ENCODE measurements at places on chromosomes 4 and X. TPM values are rescaled to one million over a fixed set of nuclear protein-coding genes. Genes with fewer than 3 reads are reported as not detected.

Gene MND1
- 6.9 TPM for total RNA-seq

Gene MAGEB2
- not detected for total RNA-seq

Gene LRAT
- not detected for total RNA-seq

Gene TMEM154
- 0.26 TPM for total RNA-seq

Gene TLR1
- 2.6 TPM for total RNA-seq

Gene LNX1
- 16.6 TPM for total RNA-seq

Gene LRRC66
- 0.53 TPM for total RNA-seq

Gene SULT1E1
- 12.0 TPM for total RNA-seq

Gene SLC6A14
- not detected for total RNA-seq

Gene SMIM43
- total RNA-seq = 0.26 TPM

Gene GPR50
- not detected for total RNA-seq

Gene FAAH2
- total RNA-seq = 0.25 TPM

Gene RAB39B
- 0.13 TPM for total RNA-seq

Gene AKAP14
- not detected for total RNA-seq

Gene PPARGC1A
- total RNA-seq = 1.5 TPM

Gene ASB12
- total RNA-seq = 0.06 TPM

Gene PI4K2B
- 23.9 TPM for total RNA-seq

Gene BEND2
- total RNA-seq = not detected

Gene CISD2
- 34.4 TPM for total RNA-seq

Gene ANK2
- 226 TPM for total RNA-seq

Gene SH3RF1
- total RNA-seq = 35.0 TPM

Gene SLC9A6
- total RNA-seq = 24.3 TPM

Gene ATP1B4
- total RNA-seq = not detected

Gene CSAG1
- not detected for total RNA-seq

Gene PROM1
- total RNA-seq = not detected

Gene TLR7
- not detected for total RNA-seq

Gene BMP3
- under 0.01 TPM for total RNA-seq

Gene PCSK1N
- not detected for total RNA-seq

Gene VBP1
- 62.9 TPM for total RNA-seq

Gene CXCL10
- total RNA-seq = not detected

Gene CITED1
- not detected for total RNA-seq

Gene GPAT3
- total RNA-seq = 1.4 TPM

Gene PAGE5
- not detected for total RNA-seq

Measured in aortic smooth muscle cell (primary cell).